ENCODE measurements at places on chromosomes 7 and 10.

- DNase-seq, result no peak
Observed at GRCh38 chr7:96737545-96738050, 28.0 kb upstream of the SEM1 start.

- DNase-seq, result no peak
Observed at GRCh38 chr10:31278279-31278941, 40.6 kb upstream of the ZEB1 start.

DNA sequence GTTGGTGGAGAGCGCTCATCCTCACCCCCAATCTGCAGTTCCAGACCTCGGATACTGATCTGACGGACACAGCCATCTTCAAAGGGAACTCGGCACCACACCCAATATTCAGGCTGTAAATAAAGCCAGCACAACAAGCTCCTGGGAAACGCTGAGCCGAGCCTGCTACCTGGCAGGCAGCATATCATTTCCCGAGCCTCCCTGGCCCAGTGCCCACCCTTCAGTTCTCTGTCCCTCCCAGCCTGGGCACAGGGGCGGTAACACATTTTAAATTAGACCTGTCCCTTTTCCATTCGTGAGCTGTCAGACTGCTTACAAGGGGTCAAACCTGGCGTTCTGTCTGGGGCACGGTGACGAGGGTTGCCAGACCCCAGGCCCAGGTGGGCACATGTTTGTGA lies 250.5 kb downstream of the ARHGAP12 start:
- no peak for DNase-seq

DNA sequence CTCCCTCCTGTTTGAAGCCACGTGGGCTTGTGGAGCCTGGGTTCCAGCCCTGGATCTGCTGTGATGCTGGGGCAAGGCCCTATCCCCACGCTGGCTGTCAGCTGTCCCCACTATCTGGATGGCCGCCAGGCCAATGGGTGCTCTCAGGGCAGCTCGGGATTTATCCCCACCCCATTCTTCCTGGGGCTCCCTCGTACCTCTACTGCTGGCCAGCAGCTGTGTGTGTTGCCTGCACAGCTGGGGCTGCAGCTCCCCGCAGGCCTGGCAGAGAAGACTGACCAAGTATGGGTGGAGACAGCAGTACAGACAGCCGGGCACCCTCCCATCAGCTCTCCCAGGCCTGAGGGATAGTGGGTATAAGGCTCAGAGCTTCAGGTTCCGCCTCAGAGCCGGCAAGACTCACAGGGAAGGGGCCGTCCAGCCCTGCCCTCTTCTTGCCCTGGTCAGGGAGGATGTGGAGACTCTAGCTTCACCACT lies 13.6 kb downstream of the CLIP2 start:
- DNase-seq, result no peak

GRCh38 chr10:11176746-11177145 lies 159.1 kb downstream of the CELF2 start:
- no peak for DNase-seq

DNA sequence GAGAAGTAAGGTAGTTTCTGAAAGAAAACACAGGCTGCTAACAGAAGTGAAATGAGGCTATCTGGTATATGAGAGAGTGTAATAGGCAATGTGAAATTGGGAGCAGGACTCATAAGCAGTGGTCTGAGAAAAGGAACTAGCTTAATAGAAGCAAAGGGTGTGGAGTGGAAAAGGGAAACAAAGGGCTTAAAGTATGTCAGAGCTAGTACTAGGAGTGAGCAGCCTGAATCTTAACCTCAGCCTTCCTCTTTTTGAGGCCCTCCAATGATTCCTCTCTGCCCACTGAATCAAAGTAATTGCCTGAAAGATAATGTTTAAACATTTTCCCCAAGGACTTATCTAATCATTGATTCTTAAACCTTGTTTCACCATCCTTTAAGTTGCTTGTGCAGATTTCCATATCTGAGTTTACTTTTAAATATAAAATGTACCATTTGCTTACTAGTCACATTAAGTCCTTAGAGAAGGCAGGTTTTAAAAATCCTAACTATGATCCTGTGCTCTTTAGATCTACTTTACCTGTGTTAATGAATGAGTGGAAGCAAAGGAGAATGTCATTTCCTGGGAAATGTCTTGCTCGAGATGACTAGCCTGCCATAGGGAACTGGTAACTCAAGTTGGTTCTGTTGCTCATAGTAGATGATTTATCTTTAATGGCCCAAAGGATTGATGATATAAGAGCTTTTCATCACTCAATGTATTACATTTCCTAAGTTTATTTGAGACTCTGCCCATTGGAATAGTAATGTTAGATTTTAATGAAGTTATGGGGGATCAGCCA lies 155.0 kb downstream of the SKAP2 start:
- no peak for DNase-seq

DNA sequence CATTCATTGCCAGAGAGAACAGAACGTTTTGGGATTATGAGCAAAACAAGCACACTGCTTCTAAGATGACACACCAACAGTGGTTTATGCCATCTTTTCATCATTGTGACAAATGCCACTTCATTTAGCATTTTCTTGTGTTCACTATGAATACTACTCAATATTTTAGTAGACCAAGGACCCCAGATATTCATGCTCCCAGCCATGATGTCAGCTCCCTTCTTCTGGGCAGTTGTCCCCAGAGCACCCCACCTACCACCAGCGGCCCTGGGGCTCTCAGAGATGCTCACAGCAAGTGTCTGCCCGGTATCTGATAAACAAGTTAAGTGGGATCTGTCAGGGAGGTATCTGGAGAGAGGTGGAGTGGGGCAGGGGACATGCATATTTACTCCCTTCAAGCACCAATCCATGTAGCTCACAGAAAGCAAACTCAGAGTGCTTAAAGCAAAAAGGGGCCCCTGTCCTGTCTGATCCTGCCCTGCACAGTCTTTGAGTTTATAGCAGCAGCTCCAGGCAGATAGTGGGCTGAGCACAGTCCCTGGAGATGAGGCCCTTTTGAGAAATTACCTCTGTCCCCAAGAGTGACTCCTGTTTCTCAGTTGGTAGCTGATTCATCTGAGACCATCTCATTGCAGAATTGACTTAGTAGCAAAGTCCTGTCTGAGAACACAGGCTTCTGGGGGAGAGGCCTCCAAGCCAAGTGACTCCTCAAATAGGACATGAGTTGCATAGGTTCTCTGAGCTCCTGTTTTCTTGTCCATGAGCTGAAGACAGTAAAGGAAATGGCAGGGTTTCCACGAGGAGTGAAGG lies 281.8 kb upstream of the KLF6 start:
- DNase-seq, result no peak

DNA sequence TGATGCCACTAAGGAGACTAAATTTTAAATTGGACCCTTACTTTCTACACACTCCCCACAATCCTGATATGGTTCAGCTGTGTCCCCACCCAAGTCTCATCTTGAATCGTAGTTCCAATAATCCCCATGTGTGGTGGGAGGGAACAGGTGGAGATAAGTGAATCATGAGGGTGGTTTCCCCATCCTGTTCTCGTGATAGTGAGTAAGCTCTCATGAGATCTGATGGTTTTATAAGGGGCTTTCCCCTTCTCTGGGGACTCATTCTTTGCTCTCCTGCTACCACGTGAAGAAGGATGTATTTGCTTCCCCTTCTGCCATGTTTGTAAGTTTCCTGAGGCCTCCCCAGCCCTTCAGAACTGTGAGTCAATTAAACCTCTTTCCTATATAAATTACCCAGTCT lies 18.4 kb upstream of the BET1 start:
- DNase-seq, result no peak

GRCh38 chr10:21285742-21286331 lies 239.6 kb downstream of the SKIDA1 start:
- peak; percentile 51 for DNase-seq

GRCh38 chr10:63106111-63106755 lies 26.9 kb upstream of the NRBF2 start:
- DNase-seq, result peak; percentile 71

DNA sequence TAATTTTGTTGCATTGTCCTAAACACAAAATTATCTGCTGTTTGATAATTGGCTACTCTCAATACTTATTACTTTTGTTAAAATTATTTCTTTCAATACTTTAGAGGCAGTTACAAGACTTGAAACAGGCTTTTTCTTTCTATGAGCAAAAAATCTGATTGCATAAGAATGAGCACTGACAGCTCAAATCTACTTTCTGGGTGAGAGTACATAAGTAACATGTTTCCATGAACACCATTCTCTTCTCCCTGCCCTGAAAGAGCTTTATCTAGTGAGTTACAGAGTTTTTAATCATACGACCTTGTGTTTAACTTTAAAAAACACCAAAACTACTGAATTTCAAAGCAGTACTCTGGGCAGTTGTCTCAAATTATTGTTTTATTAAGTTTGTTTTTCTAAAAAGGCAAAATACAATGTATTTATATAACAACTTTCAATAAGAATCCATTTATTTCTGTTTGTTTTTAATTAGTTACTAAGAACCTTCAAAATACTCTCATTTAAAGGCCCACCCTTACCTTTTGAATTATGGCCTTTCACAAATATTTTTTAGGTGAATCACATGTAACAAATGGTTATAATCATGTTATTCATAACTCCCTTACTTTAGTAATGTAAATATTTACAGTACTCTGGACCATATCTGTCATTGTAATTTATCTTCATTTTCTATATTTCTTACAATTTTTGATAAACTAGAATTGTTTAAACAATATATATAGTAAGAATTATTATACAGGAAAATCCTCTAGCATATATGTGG lies 23.0 kb upstream of the TFAM start:
- DNase-seq, result peak; percentile 13

- DNase-seq, result peak; percentile 3
Observed at GRCh38 chr10:9596368-9596920, 1421.2 kb upstream of the CELF2 start.

- DNase-seq, result no peak
Observed at GRCh38 chr7:130135208-130136205, 65.2 kb downstream of the KLHDC10 start.

- no peak for DNase-seq
Observed at GRCh38 chr7:45575501-45576248, 1.5 kb downstream of the ADCY1 start.

- DNase-seq, result no peak
Observed at GRCh38 chr10:86221442-86222335, 144.9 kb downstream of the GRID1 start.

DNA sequence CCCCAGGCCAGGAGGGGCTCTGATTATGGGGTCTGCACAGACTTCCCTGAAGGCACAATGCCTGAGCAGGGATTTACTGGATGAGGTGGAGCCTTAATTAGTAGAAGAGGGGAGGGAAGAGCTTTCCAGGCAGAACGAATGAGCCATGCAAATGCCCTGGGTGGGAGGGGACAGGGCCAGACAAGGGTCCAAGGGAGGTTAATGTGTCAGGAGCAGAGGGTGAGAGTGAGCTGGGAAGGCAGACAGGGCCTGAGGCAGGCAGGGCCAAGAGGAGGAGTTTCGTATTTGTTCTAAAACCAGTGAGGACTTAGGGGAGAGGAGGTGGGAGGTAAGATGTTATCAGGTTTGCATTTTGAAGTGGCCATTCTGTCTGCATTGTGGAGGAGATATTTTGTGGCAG lies 65.3 kb downstream of the NPY start:
- no peak for DNase-seq

DNA sequence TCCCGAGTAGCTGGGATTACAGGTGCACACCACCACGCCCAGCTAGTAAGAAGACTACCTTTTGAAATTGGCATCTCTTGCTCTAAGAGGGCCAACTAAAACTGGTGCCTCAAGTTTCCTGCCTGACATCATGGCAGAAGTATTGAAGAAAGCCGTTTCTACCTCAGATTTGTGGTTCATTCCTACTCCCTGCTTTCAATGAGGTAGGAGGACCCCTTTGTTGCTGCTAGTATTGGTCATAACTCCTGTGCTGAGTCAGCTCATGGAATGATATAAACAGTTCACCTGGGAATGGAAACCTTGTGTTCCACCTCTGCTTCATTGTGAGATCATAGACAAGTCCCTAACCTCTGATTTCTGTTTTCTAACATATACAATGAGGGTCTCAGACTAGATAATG lies 82.8 kb downstream of the CDK6 start:
- DNase-seq, result no peak

- DNase-seq, result no peak
Observed at GRCh38 chr7:42154173-42154572, 82.8 kb downstream of the GLI3 start.

DNA sequence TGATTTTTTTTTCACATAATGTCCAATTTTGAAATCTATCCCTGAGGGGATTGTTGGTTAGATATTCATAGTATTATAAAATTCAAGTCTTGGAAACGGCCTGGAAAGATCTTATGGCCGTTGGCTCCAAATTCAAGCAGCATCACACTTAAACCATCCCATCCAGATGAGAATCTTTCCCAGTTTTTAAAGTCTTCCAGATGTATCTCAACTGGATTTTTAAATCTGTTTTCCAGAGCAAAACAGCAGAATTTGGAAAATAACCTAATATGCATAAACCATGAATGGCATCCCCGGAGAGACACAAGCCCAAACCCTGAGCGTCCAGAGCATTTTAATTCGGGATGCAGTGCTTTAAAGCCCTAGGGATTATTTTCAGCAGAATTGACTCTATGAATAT lies 208.2 kb upstream of the PRKCQ start:
- peak; percentile 30 for DNase-seq

- DNase-seq, result peak; percentile 33
Observed at GRCh38 chr10:124743191-124744101, 732 bp downstream of the FAM53B start.

DNA sequence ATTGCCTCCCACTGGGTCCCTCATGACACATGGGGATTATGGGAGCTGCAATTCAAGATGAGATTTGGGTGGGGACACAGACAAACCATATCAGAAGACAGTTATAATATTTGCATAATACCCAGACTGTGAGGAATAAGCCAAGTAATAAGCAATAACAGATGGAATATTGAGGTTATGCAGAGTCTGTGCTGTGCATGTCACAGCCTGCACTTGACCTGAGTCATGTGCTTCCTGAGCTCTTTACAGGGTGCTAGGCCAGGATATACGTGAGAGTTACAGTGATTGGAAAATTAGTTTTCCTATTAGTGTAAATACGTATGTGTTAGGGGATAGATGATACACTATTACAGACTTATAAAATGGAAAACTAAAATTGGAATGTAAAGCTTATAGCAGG lies 288.7 kb downstream of the SDK1 start:
- DNase-seq, result no peak

- peak; percentile 19 for DNase-seq
Observed at GRCh38 chr7:1403638-1404459, 55.4 kb downstream of the MICALL2 start.

DNA sequence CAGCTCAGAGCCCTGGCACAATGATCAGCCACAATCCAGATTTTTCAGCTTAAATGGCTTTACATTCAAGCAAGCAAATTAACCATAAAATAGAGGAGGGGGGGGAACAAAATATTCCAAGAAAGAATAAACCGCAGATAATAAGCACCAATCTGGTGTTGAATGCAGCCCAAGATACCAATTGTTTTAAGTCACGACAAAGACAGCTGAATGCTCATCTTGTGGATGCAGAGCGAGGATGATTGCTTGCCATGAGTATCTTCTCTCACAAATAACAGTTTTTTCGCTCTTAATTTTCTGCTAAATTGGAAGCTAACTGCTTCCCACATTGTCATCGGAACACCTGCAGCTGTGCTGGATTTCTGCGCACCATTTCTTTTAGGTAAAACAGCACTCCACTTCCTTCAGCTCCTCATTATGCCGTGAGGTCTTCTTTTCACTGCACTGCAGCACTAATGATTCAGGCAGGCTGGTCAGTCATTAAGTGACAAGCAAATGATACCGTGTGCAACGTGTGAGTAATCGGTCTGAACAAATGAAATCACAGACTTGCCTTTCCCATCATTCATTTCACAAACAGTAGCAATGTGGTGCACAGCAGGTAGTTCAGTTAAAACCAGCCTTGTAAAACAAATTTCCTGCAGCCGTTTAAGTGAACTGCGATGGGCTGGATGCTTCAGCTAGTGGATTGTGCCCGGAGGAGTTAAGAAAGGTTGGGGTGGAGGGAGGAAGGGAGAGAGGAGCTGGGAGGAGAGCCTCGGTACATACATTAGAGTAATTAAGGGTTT lies 106.4 kb upstream of the CDCA7L start:
- no peak for DNase-seq

All from AG10803 (cell line).